ENCODE measurements at places on chromosomes 2 and 18. TPM values are rescaled to one million over a fixed set of nuclear protein-coding genes. Genes with fewer than 3 reads are reported as not detected.

- no peak for DNase-seq
Measured at GRCh38 chr2:134074619-134075018, 179.3 kb upstream of the MGAT5 start.

Gene SIX3
- not detected for polyA plus RNA-seq

Gene KCNS3
- polyA plus RNA-seq: 7.2 TPM

DNA sequence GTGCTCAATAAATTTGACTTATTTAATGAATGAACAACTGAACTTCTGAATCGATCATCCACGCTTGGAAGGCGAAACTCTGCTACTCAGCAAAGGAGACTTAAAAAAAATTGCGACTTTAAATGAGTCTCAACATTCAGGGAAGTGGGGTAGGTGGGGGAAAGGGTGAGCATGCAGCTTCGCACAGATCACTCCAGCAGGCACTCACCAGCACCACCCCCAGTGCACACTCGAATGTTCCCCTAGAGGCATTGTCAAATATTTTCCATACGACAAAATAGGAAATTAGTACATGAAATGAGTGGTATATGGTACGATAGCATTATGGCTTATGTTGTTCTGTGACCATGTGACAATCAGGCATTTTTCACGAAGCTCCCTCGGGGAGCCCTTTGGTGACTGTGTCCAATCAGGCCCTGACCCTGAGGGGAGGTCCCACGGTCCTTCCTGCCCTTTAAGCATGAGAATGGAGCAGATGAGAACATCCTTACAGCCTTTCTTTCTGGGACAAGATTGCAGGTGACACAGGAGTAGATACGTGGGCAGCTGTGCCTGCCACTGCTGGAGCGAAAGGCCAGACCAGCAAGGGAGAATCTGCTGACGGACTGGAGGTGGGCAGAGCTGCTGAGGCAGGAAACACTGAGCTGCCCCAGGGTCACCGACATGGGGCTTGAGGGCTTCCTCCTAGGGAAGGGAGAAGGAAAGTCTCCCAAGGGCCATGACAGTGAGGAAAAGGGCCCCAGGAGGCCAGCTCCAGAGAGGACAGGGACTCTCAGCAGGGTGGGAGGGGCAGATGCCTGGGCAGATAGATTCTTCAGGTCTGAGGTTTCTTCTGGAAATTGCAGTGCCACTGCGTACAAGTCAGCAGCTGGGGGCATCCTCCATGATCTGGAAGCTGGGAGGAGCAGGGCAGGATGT, 101.3 kb upstream of the ID2 start:
- DNase-seq: no peak

DNA sequence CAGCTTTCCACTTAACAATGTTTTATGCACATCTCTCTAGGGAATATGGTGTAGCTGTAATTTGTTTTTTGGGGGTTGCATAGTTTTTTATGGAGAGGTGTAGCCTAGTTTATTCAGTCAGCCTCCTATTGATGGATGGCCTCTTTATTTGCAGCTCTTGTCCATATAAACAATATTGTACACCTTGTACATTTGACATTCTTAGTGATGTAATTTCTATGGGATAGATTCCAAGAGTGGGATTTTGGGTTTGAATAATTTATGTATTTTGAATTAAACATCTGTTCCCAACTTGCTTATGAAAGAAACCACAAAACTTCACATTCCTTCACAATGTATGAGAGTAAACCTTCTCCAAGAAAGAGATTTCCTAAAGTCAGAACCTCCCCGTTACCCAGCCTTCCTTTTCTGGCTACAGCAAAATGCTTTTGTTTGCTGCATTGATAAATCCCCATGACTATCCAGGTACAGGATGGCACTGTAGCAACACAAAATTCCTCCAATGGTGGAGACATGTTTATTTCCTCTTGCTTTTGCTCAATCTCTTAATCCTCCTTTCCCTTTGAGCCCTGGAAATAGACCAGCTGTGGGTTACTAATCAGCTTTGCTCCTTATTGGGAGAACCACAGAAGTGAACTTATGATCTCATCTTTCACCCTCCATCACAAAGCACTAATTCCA, 58.4 kb upstream of the GALR1 start:
- DNase-seq: no peak

DNA sequence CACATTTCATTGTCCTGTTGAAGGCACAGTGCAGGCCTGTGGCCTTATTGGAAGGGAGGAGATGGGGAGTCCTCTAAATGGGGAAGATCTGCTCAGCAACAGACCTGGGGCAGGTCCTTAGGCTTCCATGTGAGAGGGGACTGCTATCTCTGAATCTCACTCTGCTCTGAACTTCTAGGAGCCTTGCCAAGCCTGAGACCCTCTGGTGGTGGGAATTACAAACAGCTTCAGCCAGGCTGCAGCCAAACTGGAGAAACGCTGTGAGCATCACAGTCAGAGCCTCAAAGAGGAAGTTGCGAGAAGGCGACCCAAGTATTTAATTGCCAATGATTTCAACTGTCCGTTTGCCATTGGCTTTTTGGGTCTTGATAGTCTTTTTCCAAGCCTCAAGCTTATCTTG, 66.8 kb upstream of the MC2R start:
- no peak for DNase-seq

Gene ASXL3
- polyA plus RNA-seq: 4.4 TPM

DNA sequence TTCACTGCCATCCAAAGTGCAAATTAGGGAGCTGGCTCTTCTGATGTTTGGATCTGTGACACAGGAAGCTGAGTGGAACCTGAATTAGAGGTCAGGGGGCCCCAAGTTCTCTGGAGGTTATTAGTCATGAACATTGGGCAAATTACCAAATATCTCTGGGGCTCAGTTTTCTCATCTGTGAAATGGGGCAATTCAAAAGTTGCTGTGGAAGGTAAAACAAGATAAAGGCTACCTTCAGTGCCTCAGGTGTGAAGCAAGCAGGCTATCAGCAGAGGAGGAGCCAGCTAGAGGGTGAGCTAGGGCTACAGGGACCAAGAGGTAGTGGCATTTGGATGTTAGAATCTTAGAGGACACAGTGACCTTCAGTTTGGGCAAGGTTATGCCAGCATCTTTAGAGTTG, 89.4 kb upstream of the FAM136A start:
- DNase-seq: no peak

GRCh38 chr2:111226876-111227700, 106.4 kb downstream of the BCL2L11 start:
- no peak for DNase-seq

GRCh38 chr2:14285812-14286211, 346.7 kb upstream of the LRATD1 start:
- DNase-seq: no peak

GRCh38 chr18:48580782-48581181, 42.0 kb downstream of the CTIF start:
- DNase-seq: peak; percentile 48

DNA sequence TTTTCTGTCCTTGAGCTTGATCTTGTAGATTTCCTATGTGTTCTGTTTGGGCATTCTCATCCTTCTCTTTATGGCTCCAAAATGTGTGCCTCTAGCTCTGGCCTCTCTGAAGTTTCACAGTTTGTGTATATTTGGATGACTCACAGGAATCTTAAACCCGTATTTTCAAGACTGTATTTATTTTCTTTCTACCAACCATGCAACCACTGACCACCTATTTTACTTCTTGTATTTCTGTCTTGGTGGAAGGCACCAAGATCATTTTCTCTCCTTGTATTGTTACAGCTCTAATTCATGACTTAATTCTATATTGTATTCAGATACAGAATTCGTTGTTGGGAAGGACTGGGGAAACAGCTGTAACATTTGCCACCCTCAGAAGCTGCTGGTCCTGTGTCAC, 39.5 kb downstream of the ACSL3 start:
- DNase-seq: no peak

DNA sequence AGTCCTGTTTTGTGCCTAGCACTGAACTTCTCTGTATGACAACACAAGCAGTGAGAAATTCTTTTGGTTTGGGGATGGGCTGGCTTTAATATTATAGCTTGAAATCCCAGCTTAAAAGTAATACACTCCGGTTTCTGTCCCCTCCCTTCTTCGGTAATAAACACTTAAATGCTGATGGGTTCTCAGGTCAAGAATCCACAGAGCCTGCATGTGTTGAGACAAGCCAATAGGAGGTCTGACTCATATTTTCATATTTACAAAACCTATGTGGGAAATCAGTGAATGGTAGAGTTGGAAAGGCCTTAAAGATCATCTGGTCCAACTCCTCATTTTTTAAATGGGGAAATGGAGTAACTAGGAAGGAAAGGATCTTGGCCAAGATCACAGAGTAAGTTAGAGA, 47.5 kb downstream of the VSNL1 start:
- no peak for DNase-seq

Gene MAL
- polyA plus RNA-seq: 17.2 TPM

- DNase-seq: no peak
Measured at GRCh38 chr2:120594856-120595685, 140.6 kb upstream of the GLI2 start.

DNA sequence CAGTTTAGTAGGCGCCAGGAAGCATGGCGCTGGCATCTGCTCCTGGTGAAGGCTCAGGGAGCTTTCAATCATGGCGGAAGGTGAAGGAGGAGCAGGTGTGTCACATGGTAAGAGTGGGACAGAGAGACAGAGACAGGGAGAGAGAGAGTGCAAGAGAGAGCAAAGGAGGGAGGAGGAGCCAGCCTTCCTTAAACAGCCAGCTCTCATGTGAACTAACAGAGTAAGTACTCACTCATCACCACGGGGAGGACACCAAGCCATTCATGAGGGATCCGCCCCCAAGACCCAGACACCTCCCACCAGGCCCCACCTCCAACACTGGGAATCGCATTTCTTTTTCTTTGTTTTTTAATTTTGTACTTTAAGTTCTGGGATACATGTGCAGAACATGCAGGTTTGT, 40.8 kb upstream of the CLASP1 start:
- DNase-seq: no peak

- DNase-seq: no peak
Measured at GRCh38 chr18:73962256-73962655, 185.4 kb downstream of the FBXO15 start.

DNA sequence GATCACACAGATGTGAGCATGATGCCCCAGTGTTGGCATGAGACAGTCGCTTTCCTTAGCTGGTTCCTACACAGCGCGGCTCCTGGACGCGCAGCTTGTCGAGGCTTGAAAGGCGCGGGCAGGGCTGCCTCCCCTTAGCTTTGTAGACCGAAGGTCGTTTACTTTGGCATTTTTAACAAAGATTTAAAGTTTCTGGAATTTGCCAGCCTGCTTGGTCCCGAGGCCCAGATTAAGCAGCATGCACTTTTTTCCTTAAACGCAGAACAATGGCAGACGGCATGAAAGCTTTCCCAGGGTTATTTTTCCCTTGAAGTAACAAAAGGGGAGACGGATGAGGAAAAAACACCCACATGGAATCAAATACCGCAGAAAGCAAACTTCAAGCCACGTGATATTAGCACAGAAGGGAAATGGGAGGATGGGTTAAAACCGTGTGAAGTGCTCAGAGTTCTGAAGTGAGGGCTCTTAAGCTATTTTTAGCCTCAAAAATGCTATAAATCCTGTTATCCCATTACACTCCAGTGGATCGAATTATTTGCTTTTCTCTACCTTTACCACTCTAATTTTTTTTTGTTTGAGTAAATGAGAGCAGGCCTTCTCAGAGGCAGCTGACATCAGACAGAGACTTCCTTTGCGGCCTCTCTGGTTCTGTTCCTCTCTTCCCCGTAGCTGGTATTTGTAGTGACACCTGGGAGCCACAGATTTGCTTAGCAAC, 55.7 kb downstream of the NPAS2 start:
- DNase-seq: no peak

Gene TWIST2
- 14.7 TPM for polyA plus RNA-seq

DNA sequence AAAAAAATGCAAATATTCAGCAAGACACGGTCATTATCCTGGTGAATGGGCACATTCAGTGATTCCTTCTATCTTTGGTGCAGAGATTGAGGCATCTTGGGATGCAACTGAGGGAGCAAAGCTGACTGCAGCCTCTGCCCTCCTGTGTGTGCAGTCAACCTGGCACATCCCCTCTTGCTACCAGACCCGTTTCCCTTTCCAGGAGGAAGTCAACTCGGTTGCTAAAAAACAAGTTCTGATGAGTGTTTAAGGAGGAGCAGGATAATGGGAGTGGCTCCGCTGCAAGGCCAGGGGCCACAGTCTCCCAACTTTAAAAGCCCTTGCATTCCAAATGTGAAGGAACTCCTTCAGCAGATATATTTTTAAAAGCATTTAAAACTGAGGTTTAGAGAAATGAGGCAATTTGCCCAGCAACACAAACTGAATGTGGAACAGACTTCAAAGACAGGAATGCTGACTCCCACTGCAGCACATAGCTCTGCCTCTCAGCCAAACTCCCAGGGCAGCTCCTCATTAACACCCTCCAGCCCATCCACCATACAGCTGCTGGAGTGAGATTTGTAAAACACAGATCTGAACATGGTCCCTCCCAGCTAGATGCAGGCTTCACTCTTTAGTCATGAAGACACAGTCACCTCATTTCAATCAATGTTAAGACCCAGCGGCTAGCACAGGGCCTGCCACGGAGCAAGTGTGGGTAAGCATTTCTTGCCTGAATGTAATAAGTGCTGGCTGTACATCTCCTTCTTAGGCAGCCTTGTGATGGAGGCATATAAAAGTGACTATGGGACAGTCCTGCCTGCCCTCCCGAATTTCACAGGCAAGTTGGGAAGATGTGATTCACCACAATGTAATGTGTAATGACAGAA, 54.3 kb downstream of the VSNL1 start:
- DNase-seq: no peak

DNA sequence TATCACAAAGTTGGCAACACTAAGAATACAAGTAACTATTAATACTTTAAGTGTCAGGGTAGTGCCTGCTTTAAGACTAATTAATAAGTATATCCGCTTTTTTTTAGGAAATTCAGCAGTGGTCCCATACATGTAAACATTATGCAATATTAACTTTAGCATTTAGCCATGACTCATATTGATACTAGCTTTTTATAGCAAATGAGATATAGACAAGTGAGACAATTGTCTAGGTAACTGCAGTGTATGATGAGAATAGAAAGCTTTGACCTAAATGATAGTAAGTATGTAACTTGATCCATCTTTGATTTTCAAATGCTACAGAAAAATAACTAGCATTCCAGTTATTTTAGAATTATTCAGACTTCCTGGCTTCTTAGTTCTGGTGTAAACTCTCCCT, 27.4 kb upstream of the VRK2 start:
- DNase-seq: no peak

DNA sequence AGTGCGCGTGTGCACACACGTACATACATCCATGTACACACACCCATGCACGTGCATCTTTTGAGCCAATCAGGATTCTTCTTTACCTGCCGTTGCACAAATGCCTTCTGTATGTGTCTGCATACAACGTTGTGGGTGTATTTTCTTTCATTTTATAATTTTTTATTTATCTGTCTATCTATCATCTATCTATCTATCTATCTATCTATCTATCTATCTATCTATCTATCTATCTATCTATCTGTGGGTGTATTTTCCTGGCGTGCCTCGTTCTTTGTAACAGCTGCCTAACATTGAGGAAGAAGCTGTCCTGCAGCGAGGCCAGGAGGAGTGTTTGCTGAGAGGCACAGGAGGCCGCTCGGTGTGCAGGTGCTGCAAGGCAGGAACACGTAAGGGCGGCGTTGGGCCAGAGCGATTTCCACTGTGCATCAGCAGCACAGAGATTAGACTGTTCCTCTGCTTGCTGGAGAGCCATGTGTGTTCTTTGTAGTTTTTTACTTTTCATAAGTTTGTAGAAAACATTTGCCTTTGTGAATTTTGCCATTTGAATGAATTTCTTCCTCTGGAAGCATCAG, 84.4 kb downstream of the DGKD start:
- DNase-seq: no peak

GRCh38 chr2:175576270-175576669, 394.8 kb upstream of the ATP5MC3 start:
- DNase-seq: no peak

Gene SPHKAP
- polyA plus RNA-seq: 11.3 TPM

Data from muscle of arm (tissue), 14 donors.